B cell (primary cell): ENCODE measurements at places on chromosomes 4 and X.
A peak's percentile ranks its signal among the peaks of the same experiment; 100 is the strongest.

DNA sequence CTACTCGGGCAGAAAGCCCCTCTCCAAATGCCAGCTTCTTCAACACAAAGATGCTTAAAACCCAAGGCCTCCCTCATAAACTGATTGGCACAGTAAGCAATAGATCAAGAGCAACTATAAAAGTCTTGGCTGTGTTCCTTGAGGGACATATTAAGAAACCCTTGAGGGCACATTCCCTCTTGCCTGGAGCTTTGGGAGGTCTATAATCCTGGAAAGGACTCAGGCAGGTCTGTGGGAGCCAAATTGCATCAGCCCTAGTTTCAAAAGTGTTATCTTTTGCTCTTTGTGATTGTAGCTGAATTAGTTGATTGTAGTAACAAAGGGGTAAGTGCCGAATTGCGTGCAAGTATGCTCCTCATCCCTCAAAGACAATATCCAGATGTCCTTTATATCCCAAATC lies 18.6 kb upstream of the SETD7 start:
- no peaks in the 10 kb centered on the region for H3K36me3 ChIP-seq
- H3K27ac ChIP-seq = no peak overlapping the region
- DNase-seq = no peak
- H3K4me3 ChIP-seq = no peak overlapping the region

GRCh38 chr4:25879991-25880651 lies 17.3 kb upstream of the SEL1L3 start:
- H3K27ac ChIP-seq = peak overlapping the region; percentile 70
- no peaks in the 10 kb centered on the region for H3K36me3 ChIP-seq
- H3K27me3 ChIP-seq = no peaks in the 10 kb centered on the region
- H3K4me1 ChIP-seq = peaks cover 76% of the 10 kb centered on the region

DNA sequence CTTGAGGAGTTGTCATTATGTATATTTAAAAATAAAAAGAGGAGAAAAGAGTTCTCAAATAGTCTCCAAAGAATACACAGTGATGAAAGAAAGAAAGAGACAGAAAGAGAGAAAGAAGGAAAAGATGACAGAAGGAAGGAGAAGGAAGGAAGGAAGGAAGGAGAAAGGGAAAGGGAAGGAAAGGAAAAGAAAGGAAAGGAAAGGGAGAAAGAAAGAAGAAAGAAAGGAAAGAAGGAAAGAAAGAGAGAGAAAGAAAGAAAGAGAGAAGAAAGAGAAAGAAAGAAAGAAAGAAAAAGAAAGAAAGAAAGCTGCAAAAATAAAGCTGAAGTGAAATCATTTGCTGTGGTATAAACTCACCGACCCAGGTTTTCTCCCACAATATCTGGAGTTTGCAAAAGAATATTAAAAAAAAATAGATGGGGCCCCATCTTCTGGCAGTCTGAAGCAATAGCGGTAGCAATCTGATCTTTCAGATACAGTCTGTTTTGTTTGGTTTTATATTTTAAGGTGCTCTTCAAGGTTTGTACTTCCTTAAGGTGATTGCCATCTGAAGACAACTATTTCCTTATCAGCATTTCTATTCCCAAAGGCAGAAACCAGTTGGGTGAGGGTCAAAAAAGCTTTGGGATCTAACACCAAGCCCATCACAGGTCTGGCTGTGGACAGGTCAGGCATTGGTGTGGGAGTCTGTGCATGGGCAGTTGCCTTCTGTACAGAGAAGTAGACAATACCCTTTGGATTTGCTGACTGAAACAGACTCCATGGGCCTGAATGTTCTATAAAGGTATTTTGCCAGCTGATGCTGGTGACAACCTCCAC lies 160.4 kb downstream of the CPEB2 start:
- H3K4me3 ChIP-seq = no peak overlapping the region
- no peak for DNase-seq
- H3K27ac ChIP-seq = no peak overlapping the region
- no peaks in the 10 kb centered on the region for H3K4me1 ChIP-seq
- no peaks in the 10 kb centered on the region for H3K36me3 ChIP-seq

GRCh38 chrX:95675011-95675410 lies 1009.6 kb upstream of the DIAPH2 start:
- no peaks in the 10 kb centered on the region for H3K4me1 ChIP-seq
- no peaks in the 10 kb centered on the region for H3K27me3 ChIP-seq
- DNase-seq = no peak
- no peaks in the 10 kb centered on the region for H3K36me3 ChIP-seq
- no peak overlapping the region for H3K27ac ChIP-seq

- peak overlapping the region; percentile 56 for H3K4me3 ChIP-seq
- DNase-seq = peak; percentile 3
- H3K4me1 ChIP-seq = no peaks in the 10 kb centered on the region
- H3K36me3 ChIP-seq = no peaks in the 10 kb centered on the region
Observed at GRCh38 chrX:77070202-77070918, 376.8 kb upstream of the FGF16 start.

DNA sequence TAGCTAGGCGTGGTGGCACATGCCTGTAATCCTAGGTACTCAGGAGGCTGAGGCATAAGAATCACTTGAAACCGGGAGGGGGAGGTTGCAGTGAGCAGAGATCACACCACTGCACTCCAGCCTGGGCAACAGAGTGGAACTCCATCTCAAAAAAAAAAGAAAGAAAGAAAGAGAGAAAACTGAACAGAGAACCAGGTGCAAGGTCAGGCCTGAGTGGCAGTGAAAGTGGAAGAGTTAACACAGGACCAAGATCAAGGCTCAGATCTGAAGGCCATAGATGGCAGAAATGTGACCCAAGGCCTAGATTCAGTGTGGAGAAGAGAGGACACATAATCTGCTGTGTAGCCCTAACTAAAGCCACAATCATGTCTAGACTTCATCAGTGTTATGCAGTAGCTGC lies 4.9 kb upstream of the ZNF630 start:
- no peaks in the 10 kb centered on the region for H3K27me3 ChIP-seq
- peaks cover 10% of the 10 kb centered on the region for H3K4me1 ChIP-seq
- H3K27ac ChIP-seq = peak overlapping the region; percentile 54
- no peak overlapping the region for H3K4me3 ChIP-seq
- DNase-seq = no peak
- H3K36me3 ChIP-seq = no peaks in the 10 kb centered on the region

GRCh38 chrX:9091258-9091657 lies 57.3 kb upstream of the FAM9B start:
- no peak overlapping the region for H3K27ac ChIP-seq
- H3K4me1 ChIP-seq = no peaks in the 10 kb centered on the region
- no peaks in the 10 kb centered on the region for H3K36me3 ChIP-seq
- no peak overlapping the region for H3K4me3 ChIP-seq
- H3K27me3 ChIP-seq = no peaks in the 10 kb centered on the region

GRCh38 chrX:56995271-56995994 lies at the start of gene SPIN3:
TSS of gene SPIN3 (minus strand) at chrX:56995541. CDS start at chrX:56994947, 594 bp downstream.
- peak within 1 kb of the TSS; percentile 58 for H3K4me3 ChIP-seq
- H3K27ac ChIP-seq = peak within 1 kb of the TSS; percentile 41
- peak; percentile 55 for DNase-seq
- H3K4me1 ChIP-seq = peaks cover 3% of the 10 kb centered on the region

DNA sequence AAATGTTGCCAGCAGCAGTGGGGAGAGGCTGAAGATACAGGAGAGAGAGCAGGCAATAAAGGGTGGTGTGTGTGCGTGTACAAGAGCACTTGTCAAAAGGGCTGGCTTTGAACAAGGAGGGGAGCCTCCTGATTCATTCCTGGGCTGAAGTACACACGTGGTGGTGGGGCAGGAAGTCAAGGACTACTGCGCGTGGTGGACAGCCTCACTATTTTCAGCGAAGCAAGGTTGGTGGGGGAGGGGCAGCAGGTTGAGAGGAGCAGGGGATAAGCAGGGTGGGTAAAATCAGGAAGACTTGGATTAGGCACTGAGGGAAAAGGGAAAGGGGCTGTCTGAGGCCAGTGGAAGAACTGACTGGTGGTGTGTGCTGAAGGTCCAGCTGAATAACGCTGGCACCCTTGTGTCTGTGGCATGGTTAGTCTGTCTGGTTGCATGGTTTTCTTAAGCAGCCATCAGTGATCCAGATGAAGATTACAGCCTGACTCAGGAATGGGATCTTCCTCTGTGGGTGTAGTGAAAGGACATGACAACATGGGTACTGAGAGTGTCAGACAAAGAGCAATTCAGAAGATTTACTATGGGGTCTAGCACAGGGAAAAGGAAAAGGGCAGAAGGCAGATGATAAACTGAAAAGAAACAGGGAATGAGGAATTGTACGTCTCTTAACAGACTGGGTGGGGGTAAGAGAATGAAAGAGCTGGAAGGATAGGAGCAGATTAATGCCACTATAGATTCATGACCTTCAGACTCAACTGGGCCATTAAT lies 149.8 kb downstream of the CHM start:
- no peaks in the 10 kb centered on the region for H3K27me3 ChIP-seq
- no peaks in the 10 kb centered on the region for H3K4me1 ChIP-seq
- no peak overlapping the region for H3K4me3 ChIP-seq
- no peak overlapping the region for H3K27ac ChIP-seq
- DNase-seq = no peak
- peaks cover 2% of the 10 kb centered on the region for H3K36me3 ChIP-seq

GRCh38 chrX:148813422-148813821 lies 313.0 kb downstream of the AFF2 start:
- no peak overlapping the region for H3K27ac ChIP-seq
- no peaks in the 10 kb centered on the region for H3K4me1 ChIP-seq
- H3K4me3 ChIP-seq = no peak overlapping the region
- no peak for DNase-seq
- no peaks in the 10 kb centered on the region for H3K27me3 ChIP-seq
- no peaks in the 10 kb centered on the region for H3K36me3 ChIP-seq

DNA sequence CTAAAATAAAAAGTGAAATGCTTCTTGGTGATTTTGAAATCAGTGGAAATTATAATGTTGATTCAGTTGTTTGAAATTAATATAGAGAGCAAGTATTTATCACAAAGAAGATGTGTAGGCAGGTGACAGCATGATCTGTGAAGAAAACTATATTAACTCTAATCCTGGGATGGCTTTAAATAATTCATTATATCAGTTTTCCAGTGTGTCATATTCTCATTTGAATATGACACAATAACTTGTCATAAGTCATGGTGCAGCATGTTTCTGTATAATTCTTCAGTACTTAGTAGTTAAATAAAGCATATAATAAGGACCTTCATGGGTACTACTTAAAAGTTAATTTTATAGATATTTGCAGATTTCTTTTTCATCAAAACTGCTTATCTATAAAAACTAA lies 573.6 kb downstream of the INPP4B start:
- no peaks in the 10 kb centered on the region for H3K27me3 ChIP-seq
- no peaks in the 10 kb centered on the region for H3K36me3 ChIP-seq
- no peak overlapping the region for H3K27ac ChIP-seq
- no peaks in the 10 kb centered on the region for H3K4me1 ChIP-seq

GRCh38 chr4:40421839-40422708 lies 86.9 kb downstream of the CHRNA9 start:
- H3K36me3 ChIP-seq = no peaks in the 10 kb centered on the region
- H3K27me3 ChIP-seq = no peaks in the 10 kb centered on the region
- no peak overlapping the region for H3K4me3 ChIP-seq
- DNase-seq = no peak

- no peak for DNase-seq
- no peak overlapping the region for H3K4me3 ChIP-seq
- no peaks in the 10 kb centered on the region for H3K36me3 ChIP-seq
- H3K27ac ChIP-seq = no peak overlapping the region
- H3K27me3 ChIP-seq = no peaks in the 10 kb centered on the region
Observed at GRCh38 chrX:53930515-53931380, 113.5 kb downstream of the PHF8 start.

GRCh38 chr4:53895137-53895536 lies 169.3 kb downstream of the CHIC2 start:
- no peaks in the 10 kb centered on the region for H3K27me3 ChIP-seq
- H3K36me3 ChIP-seq = no peaks in the 10 kb centered on the region
- H3K4me3 ChIP-seq = no peak overlapping the region
- H3K4me1 ChIP-seq = no peaks in the 10 kb centered on the region

DNA sequence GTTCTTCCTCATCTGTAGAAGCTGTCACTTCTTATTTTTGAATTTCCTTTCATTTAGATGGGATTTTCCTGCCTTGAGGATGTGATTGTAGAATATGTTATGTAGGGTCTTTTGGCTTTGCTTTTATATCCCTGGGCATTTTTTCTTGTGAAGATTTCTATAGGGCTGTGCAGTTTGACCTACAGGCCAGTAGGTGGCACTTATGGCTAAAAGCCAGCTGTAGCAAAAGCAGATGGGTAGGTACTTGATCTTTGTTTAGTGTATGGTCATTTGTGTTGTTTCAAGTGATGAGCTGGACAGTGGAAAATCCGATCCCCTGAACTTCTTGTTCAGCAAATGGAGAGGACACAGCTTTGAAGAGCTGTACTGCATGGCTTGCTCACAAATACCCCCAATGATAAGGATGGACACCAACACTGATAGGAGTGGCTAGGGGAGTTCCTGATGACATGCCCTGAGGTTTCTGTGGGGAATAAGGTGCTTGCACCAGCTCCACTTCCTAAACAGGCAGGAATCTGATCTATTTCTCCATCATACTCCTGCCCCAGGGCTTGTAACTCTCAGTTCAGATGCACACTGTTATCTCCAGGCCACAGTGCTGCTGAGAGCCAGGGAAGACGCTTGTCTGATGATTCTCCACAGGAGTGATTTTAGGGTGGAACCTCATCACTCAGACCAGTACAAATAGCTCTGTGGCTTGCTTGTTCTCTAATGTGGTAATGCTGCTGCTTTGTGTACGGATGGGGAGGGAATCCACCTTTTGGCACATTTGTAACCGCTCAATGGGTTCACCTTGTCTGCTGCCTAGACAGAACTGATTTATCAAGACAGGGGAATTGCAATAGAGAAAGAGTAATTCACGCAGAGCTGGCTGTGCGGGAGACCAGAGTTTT lies 417.1 kb upstream of the MAGEB16 start:
- no peak overlapping the region for H3K27ac ChIP-seq
- H3K4me1 ChIP-seq = no peaks in the 10 kb centered on the region
- no peaks in the 10 kb centered on the region for H3K27me3 ChIP-seq
- H3K4me3 ChIP-seq = no peak overlapping the region
- DNase-seq = no peak

- no peaks in the 10 kb centered on the region for H3K27me3 ChIP-seq
- H3K4me3 ChIP-seq = no peak overlapping the region
- no peaks in the 10 kb centered on the region for H3K36me3 ChIP-seq
- DNase-seq = no peak
- no peak overlapping the region for H3K27ac ChIP-seq
Observed at GRCh38 chrX:17547658-17548057, 172.7 kb downstream of the NHS start.

- no peak for DNase-seq
- H3K27me3 ChIP-seq = no peaks in the 10 kb centered on the region
- no peaks in the 10 kb centered on the region for H3K4me1 ChIP-seq
Observed at GRCh38 chr4:168765726-168766125, 244.3 kb downstream of the CBR4 start.

GRCh38 chr4:76737771-76738085 lies 160.2 kb downstream of the SOWAHB start:
- H3K4me1 ChIP-seq = no peaks in the 10 kb centered on the region
- no peak overlapping the region for H3K27ac ChIP-seq
- H3K27me3 ChIP-seq = no peaks in the 10 kb centered on the region
- no peaks in the 10 kb centered on the region for H3K36me3 ChIP-seq
- no peak for DNase-seq

DNA sequence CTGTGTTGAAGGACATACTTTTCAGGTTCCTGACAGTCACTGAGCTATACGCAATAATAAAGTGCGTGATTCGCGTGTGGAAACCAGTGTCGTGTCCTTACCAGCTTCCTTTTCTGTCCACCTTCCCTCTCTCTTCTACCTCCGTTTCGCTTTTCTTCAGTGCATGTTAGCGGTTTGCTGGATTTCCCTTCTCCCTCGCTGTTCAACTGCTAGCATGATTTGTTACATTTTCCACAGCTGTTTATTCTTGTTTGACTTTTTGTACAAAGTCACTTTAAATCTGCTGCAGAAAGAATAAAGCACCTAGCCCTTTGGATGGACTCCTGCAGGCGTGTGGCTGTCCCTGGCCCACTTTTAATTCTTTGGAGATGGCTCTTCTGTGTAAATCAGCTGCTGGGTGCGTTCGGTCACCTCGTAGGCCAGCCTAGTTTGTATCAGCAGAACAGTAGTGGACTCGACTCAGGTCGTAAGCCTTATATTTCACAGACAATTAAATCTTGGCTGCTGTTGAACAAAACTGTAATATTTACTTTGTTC lies 8.9 kb upstream of the HAND2 start:
- H3K36me3 ChIP-seq = no peaks in the 10 kb centered on the region
- peak overlapping the region; percentile 5 for H3K4me3 ChIP-seq
- peaks cover 61% of the 10 kb centered on the region for H3K27me3 ChIP-seq
